Thoracic aorta (tissue), 2 donors: ENCODE measurements at places on chromosomes 11 and 22. TPM values are rescaled to one million over a fixed set of nuclear protein-coding genes. Genes with fewer than 3 reads are reported as not detected.

PHLDA2 gene
- total RNA-seq: 21.3 TPM

CATSPERZ gene
- total RNA-seq: not detected

CCDC157 gene
- total RNA-seq: 2.9 TPM

CRYBB3 gene
- total RNA-seq: 1.8 TPM

PAMR1 gene
- total RNA-seq: 4.3 TPM

GRM5 gene
- 8.6 TPM for total RNA-seq

SULT4A1 gene
- not detected for total RNA-seq

LRP4 gene
- total RNA-seq: 8.4 TPM

DNA sequence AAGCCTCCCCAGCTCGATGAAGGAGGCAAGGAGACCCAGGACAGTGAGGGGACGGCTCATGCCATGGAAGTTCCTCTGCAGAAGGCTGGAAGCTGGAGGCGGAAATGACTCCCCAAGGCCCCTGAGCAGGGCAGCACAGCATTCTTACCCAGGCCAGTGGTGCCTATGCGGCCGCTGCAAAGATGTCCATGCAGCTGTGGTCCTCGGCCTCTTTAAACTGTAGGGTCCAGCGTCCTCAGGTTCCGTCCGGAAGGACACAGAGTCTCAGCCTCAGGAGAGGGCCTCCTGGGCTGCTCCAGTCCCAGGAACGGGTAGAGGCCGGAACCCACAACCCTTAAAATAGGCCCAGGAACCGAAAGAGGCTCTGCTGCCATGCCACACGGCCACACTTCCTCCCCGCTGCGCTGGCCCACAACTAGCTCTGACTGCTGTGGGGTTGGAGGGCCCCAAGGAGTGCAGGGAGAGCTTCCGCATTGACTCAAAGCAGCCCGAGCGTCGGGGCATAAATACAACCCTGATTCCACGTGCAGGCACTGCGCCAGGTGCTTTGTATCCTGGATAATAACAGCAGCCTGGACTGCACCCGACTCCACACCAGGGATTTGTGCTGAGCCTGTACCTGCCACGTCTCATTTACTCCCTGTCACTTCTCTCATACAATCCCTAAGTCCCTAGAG lies 5.5 kb downstream of the KIAA0930 start:
- no peak for DNase-seq

- no peak for DNase-seq
Measured at GRCh38 chr11:1875093-1875850, 16.4 kb downstream of the PRR33 start.

- DNase-seq: no peak
Measured at GRCh38 chr11:106466521-106467080, 389.1 kb downstream of the AASDHPPT start.

DNA sequence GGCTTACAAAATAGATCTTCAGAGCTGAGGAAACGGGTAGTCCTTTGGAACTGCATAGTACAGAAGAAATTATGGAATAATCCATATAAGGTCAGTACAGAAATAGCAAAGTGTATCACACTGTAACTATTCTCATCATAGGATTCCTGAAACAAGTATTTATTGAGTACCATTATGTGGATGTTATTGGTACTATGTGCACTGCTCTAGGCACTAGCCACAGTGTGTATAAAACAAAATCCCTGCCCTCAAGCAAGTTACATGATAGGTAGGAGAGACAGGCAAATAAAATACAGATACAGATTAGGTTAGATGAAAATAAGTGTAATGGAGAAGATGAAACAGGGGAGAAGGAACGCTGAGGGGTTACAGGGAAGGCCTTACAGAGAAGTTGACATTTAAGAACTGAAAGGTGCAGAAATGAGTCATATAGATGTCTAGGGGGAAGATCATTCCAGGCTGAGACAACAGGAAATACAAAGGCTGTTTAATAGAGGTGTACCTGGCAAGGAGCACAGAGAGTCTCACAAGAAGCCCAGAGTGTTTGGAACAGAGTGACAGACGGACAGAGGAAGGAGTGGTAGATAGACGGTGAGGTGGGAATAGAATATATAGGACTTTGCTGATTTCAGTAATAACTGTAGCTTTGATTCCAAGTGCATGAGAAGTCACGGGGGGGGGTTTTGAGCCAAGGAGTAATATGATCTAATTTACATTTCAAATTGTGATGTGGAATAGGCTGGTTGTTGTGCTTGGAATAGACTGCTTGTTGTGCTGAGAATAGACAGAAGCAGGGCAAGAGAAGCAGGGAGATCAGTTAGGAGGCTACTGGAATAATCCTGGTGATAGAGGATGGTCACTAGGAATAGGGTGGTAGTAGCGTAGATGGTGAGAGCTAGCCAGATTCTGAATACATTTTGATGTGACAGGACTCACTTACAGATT lies 13.7 kb downstream of the RNF141 start:
- no peak for DNase-seq
